ENCODE measurements at places on chromosomes 11 and 22.
A peak's percentile ranks its signal among the peaks of the same experiment; 100 is the strongest.

DNA sequence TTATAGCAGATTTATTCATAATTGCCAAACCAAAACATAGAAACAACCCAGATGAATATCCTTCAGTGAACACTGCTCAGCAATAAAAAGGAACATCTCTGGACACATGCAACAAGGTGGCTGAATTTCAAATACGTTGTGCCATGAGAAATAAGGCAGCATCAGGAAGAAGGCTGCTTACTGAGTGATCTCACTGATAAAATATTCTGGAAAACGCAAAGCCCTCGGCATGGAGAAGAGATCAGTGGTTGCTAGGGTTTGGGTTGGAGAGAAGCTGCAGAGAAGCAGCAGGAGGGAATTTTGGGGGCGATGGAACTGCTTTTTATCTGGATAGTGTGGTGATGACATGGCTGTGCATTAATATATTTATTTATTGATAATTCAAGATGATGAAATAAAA lies 11.0 kb upstream of the SHANK2 start:
- no peak for DNase-seq

DNA sequence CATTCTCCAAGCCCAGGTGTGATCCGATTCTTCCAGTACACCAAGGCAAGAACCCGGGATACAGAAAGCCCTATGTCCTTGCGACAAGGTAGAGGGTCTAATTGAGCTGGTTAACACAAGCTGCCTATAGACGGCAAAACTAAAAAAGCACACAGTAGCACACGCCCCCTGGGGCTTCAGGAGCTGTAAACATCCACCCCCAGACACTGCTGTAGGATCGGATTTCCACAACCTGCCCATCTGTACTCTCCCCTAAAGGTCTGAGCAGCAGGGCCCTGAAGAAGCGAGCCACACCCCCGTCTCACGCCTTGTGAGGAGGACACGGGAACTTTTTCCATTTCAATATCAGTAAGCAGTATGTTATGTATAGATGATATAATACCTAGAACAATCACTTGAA lies 624.7 kb downstream of the BUD13 start:
- no peak for DNase-seq

GRCh38 chr22:21942407-21943343 lies 10.0 kb downstream of the PPM1F start:
- no peak for DNase-seq

GRCh38 chr11:15451713-15452112 lies 337.0 kb downstream of the INSC start:
- DNase-seq = no peak

GRCh38 chr11:35173616-35174566 lies 34.9 kb downstream of the CD44 start:
- DNase-seq = peak; percentile 54

GRCh38 chr11:130002352-130002845 lies at the start of gene PRDM10:
PRDM10 (minus strand) TSS chr11:130002835; CDS start chr11:129960964, 41,871 bp downstream.
- peak; percentile 96 for DNase-seq

GRCh38 chr22:41917903-41918791 lies 3.3 kb upstream of the SHISA8 start:
- no peak for DNase-seq

GRCh38 chr11:117786135-117786870 lies 10.7 kb downstream of the DSCAML1 start:
- no peak for DNase-seq

GRCh38 chr11:61587951-61588727 lies 7.3 kb upstream of the SYT7 start:
- DNase-seq = peak; percentile 64

DNA sequence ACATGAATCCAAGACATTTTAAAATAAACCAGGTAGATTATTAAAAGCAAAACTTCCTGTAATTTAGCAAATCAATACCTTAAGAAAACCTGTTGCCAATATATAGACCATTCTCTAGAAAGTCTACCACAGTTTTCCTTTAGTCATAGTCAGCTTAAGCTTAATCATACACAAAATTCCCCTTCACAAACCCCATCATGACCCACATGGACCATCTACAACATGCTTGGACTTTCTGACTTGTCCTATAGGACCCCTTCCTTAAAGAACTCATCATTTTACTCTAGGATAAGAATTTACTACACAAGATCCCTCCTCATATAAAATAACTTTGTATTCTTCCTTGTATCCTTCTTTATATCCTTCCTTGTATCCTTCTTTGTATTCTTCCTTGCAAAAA lies 16.2 kb upstream of the RNASEH2C start:
- no peak for DNase-seq

GRCh38 chr11:33861386-33861785 lies 30.5 kb downstream of the LMO2 start:
- no peak for DNase-seq

DNA sequence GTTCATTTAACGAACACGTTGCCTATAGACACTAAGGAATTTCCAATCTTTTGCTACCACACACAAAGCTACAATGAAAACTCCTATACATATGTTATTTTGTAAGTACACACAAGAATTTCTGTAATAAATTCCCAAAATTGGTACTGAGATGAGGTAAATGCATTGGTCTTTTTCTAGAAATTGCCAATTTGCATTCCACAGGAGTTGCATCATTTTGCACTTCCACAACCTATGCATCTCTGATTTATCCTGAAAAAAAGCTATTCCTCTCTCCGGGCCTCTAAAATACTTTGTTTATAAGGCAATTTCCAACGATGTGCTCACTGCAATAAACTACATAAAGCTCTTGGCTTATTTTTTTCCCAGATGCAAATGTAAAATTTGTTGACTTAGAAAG lies 24.9 kb downstream of the IMMP1L start:
- DNase-seq = no peak

DNA sequence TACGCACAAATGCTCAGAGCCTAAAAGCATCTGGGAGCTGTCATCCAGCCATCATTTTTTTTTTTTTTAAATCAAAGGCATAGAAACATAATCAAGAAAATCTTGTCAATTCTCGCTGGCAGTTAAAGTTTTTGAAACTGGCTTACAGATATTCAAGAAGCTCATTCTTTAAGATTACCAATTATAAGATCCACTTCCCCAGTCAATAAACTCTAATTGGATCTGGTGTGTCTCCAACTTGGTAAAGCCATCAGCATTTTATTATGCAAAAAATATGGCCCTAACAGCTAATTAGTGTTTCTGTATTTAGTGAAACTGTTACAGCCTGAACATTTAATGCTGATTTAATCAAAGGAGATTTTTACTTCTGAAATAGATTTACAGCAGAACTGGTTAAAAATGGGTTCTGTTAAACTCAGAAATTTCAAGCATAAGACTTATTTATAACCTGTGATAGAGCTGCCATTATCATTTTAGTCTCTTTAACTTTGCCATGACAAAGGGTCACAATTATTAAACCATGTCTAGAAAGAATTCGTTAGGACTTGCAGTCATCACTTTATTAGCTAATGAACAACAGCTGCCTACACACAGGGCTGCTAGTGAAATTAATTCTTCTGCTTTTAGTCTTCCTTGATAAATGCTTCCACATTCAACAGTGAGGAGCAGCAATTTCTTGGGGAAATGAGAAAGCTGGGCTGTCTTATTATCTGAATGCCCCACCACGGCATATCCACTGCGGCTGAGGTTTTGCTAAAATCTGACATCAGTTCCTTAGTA lies 176.4 kb upstream of the PITPNB start:
- DNase-seq = no peak

DNA sequence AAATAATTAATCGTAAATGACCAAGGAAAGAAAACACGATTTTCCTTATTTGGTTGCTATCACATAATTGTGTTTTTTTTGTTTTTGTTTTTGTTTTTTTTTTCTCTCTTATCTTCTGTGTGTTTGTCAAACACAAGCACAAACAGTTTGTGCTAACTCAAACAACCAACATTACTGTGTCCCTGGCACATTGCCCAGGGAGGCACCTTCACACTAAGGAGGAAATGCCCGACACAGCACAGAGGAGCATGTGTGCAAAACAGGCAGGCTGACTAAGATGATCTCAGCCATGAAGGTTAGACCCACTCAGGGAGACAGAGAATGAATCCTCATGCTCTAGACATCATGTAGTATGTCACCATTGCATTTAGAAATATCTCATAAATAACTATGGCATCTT lies 130.1 kb downstream of the SOX6 start:
- DNase-seq = no peak

DNA sequence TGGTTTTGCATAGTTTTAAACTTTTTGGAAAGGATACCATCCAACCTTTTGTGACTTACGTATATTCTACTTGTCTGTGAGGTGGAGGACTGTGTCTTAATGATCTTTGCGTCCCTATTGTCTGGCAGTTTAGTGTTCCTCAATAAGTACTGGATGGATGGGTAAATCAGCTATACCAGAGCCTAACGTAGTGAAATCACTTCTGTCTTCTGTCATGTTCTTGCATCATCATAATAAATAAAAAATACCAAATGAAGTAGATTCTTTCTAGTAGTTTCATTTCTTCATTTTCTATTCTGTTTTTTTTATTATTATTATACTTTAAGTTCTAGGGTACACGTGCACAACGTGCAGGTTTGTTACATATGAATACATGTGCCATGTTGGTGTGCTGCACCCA lies 66.4 kb downstream of the ACER3 start:
- DNase-seq = no peak

DNA sequence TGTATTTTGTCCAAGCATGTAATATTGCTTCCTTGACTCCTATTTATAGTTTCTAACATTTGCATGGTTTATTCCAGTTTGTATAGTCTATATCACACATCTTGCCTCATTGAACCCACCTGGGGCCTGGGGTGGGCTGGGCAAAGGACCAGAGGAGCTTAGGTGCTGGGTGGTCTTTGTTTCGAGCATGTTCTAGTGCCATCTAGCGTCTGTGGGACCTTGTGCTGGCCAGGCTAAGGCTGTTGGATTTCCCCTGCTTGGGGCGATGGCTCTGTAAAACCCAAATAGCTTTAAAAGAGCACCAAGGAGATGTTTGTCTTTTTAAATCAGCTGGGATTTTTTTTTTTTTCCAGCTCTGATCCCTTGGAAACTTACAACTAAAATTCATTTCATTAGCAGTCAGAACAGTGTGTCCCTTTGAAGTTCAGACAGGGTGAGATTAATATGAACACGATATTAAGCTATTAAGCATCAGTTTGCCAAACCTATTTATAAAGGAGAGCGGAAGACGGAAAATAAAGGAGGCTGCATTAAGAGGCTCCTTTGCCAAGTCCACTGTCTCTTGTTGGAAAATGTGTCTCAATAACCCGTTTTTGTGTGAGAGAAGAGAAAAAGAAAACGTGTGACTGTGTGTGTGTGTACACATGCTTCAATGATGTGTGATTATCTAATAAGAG lies 157.4 kb downstream of the COMMD9 start:
- DNase-seq = no peak

DNA sequence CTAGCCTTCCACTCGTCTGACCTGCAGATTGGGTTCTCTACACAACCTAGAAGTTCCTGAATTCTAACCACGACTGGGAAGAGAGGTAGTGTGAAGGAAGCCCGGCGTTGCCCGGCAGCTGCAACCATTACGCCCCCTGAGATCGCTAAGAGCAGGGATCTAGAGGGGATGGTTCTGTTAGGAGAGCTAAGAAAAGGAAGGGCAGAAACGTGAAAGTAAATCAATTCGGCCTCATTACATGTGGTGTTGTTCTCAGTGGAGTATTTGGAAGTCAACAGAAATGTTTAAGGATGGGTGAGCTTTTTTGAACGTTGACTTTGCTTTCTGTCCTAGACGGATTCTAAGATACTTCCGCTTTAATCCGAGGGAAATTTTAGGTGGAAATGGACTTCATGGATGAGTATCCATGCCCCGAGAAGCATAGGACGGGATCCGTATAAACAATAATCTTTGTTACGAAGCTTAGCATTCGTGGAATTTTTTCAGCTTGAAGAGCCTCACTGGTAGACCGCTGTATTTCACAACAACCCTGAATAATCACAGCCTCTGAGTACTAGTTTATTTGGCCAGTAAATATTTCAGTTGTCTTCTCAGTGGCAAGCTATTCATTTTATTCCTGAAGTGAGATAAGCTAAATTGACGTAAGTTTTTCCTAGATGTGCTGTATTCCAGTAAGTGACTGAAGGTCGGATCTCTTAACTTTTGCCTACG lies 629 bp downstream of the ATP5MG start:
- no peak for DNase-seq

- DNase-seq = no peak
Measured at GRCh38 chr11:8250434-8250833, 13.2 kb downstream of the LMO1 start.

- no peak for DNase-seq
Measured at GRCh38 chr22:48417225-48418070, 1410.2 kb downstream of the BRD1 start.

DNA sequence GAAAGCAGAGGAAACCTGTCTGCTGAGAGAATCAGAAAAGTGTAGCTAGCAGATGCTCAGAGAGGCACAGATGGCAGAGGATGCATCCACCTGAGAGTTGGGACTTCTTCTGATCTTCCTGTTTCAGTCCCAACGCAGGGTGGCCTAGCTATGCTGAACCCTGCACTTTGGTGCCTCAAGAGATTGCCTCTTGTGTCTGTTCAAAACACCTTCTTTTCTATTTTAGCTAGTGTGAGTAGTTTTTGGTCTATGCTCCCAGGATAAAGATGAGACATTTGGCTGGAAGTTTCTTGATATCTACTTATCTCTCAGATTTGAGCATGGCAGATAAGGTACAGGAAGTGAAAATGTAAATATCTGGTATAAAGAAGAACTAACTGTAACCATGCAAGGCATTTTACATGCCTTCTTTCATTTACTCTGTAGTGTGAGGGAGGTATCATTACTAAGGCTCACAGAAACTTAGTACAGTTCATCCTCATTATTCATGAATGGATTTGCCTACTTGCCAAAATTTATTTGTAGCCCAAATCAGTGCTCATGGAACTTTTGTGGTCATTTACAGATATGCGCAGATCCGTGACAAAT lies 47.0 kb upstream of the PSMA1 start:
- no peak for DNase-seq

DNA sequence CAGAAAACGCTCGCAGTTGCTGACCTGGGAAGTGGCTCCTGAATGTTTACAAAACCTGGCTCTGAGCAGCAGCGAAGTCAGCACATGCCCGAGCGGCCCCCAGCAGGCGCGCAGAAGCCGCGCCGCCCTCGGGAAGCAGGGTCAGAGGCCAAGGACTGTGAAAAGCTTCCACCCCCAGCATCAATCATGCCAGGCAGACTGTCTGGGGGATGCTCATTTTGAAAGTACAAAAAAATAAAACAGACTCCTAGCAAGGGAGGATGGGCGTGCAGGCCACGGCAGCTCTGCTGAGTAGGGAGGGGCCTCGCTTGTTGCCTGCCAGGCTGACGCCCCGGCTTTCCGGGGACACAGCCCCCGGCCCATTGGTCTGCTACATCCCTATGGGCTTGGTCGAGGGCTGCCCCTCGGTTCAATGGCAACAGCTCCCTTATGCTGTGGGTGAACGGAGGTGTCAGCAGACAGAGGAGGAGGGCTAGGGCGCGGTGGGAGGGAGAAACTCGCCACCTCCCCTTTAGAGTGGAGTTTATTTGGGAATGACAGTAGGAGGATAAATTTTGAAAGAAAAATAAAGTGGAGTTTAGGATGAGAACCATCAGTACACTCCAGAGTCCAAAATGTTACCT lies 37.7 kb upstream of the GNB1L start:
- DNase-seq = peak; percentile 37

GRCh38 chr11:108117746-108118371 lies 3.5 kb upstream of the ACAT1 start:
- DNase-seq = peak; percentile 55

GRCh38 chr11:111378861-111379601 lies at the start of gene POU2AF1:
POU2AF1 (minus strand) TSS chr11:111379275; CDS start chr11:111379177, 98 bp downstream.
- peak; percentile 70 for DNase-seq

Data from CD4-positive, alpha-beta T cell treated with Interleukin-10 for 1 hour (primary cell).